ENCODE measurements at places on chromosomes 12 and 14.

DNA sequence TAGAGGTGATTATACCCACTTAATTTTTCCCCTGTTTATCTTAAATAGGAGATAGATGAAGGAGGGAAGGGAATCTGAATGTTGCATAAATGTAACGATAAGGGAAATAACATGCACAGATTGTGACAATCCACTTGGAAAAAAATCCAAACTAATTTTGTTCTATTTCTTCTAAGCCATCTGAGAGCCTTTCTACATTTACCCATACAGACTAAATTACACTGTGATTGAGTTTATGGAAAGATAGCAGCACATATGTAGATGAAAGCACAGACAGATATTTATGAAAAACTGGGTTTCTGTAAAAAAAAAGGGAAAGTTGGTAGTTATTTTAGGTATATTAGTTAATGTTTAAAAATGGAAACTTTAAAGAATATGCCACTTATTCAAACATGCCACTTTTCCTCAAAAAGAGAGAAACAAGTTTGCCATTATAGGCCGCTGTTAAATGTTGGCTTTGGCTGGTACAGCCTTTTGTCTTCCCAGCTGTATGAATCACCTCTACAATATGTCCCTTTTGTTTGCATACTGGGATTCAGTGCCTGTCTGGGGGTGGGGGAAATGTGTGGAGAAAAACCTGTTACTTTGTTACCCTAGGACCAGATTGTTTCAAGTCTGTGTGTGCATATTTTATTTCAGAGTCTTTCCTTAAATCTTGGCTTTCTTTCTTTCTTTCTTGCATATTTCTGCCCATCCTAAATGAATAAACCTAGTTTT, 470.2 kb upstream of the LMO3 start:
- no peak for DNase-seq

DNA sequence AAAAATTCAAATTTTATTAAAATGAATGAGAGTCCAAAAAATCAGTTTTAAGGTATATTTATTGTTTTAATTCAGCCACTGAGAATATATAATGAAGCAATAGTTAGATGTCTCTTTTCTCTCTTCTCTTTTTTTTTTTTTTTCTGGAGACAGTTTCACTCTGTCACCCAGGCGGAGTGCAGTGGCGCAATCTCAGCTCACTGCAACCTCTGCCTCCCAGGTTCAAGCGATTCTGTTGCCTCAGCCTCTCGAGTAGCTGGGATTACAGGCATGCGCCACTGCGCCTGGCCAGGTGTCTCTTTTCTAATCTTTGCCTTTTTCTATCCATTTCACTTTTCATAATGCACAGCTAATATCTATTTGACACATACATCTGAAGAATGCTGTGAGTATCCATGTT, 307.1 kb upstream of the RGS6 start:
- peak; percentile 9 for DNase-seq

DNA sequence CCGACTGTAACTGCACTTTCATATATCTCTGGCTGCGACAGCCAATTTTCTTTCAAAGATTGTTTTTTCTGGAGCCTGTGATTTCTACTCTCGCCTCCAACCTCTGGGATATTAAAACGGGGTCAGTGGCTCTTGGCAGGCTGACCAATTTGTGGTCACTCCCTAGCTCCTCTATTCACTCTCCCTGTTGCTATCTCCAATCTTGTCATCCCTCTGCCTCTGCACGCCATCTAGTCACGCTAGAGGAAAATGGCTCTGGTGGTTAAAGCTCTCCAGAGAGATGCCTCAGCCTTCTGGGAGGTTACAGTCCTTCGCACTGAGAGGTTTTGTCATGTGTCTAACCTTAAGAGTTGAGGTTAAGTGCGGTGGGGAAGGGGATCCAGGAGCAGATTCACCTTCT, 59.8 kb upstream of the CISTR start:
- no peak for DNase-seq

- no peak for DNase-seq
Measured at GRCh38 chr14:104090071-104090748, 4.7 kb downstream of the ASPG start.

- DNase-seq, result no peak
Measured at GRCh38 chr14:66104486-66104885, 381.7 kb upstream of the CCDC196 start.

- DNase-seq, result peak; percentile 7
Measured at GRCh38 chr12:114982760-114983159, 298.8 kb upstream of the TBX3 start.

DNA sequence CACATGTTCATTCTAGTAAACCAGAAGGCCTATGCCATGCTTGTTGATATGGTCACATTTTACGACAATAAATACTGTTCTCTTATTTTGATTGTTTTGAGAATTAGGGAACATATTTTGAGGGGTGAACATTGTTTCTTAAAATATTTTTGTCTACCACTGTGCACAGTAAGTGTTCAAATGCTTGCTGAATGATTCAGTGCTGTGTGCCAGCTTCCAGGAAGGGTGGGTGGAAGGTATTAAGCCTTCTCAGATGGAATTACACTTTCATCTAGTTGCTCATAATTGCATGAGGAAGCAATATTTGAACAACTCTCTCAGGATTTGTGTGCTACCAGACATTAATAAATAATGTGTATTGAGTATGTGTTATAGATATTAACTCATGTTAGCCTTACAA, 15.5 kb upstream of the TMX1 start:
- no peak for DNase-seq

GRCh38 chr12:992647-993046, 1.6 kb downstream of the ERC1 start:
- no peak for DNase-seq

DNA sequence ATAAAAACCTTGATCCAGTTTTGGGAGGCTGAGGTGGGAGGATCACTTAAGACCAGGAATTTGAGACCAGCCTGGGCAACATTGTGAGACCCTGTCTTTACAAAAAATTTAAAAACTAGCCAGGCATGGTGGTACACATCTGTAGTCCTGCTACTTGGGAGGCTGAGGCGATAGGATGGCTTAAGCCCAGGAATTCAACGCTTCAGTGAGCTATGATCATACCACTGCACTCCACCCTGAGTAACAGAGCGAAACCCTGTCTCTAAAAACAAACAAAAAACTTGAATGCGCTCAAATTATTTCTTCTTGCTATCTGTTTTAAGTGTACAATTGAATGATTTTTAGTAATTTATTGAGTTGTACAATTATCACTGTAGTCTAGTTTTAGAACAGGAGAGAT, 20.1 kb downstream of the WDR20 start:
- DNase-seq, result no peak

- no peak for DNase-seq
Measured at GRCh38 chr12:109719123-109720022, 5.7 kb downstream of the FAM222A start.
